Epithelial cell of prostate (primary cell): ENCODE measurements at places on chromosomes 11 and 22.
A peak's percentile ranks its signal among the peaks of the same experiment; 100 is the strongest.

DNA sequence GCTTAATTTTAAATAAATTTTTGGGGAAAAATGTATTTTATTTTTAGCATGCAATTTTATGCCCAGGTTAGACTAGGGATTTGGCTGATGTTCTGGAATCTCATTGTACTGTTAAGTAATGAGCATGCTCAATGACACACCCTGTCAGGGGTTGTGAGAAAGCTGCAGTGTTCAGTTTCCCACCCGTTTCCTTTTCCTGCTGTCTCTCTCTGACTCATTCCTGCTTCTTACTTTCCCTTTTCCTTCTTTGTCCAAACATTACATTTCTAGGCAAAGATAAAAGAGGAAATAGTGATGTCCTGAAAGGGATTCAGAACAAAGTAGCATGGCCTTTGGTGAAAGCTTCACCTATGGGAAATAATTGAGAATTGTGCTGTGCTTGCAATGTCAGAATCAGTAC is 22.7 kb downstream of the OOSP3 start:
- peak; percentile 72 for DNase-seq

DNA sequence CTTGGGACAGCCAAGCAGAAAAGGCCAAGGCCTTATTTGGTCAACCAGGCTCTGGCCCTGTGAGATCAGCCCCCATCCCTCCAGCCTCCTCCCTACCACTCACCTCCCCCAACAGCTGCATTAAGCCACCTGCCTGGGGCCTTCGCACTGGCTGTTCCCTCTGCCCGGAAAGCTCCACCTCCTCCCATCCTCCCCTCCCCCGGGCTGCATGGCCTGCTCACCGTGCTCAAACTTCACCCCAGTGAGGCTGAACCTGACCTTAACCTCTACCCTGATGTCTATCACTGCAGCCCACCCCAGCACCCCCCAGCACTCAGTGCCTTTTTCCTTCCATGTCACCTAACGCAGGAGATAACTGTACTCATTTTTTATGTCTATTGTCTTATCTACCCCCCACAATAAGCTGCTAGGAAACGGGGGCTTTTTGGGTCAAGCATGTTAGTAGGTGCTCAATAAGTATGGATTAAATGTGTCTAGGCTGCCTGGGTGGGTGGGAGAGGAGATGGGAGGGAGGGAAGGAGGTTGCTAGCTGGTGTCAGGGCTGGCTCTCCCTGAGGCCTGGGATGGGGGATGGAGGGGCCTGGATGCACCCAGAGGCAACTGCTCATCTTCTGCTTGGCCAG is 912 bp downstream of the PTPRCAP start:
- DNase-seq, result no peak

DNA sequence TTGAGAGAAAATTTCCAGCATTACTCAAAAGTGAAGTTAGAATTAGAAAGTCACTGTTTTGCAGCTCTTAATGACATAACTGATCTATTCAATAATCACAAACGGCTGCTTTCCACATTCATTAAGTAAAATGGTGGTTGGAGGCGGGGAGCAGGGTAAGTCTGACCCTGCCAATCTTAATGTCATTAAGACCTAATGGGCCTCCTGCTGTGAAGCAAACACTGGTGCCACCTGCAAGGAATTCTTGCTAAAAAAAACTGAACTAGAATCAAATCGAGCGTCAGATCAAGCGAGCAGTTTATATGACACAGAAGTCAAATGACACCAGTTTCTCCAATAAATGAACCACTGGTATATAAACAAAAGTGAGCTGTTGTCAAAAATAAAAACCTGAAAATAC is 351.5 kb downstream of the BRD1 start:
- no peak for DNase-seq

DNA sequence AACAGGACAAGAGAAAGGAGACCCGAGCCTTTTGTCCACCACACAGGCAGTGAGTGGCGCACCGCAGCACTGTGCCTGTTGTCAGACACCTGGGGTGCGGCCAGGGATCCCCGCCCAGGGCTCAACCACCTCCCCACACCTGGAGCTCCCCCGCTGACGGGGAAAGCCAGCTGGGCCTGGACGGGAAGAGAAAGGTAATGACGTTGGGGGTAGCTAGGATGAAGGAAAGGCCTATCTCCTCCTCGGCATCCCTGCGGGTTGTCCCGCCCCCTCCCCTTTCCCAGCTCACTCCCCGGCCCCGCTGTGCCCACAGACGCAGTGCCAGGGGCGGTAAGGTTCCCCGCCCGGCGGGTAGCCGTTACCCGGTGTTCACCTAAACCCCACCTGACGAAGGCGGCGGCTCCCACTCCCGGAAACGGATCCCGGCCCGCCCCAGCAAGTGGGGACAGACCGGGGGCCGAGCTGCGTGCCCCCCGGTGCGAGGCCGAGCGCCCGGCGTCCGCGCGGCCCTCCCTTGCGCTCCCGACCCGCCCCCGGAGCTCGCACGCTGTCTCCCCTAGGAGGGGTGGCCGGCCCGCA is 495 bp downstream of the HYOU1 start:
- DNase-seq, result no peak

GRCh38 chr11:127383026-127383425 is 382.5 kb upstream of the KIRREL3 start:
- DNase-seq, result no peak

GRCh38 chr11:36356201-36356600 is 60.1 kb downstream of the PRR5L start:
- DNase-seq, result no peak

GRCh38 chr11:60158636-60159035 is 24.2 kb downstream of the MS4A6A start:
- DNase-seq, result no peak

- no peak for DNase-seq
Observed at GRCh38 chr11:120337355-120338106, 1.3 kb downstream of the ARHGEF12 start.

DNA sequence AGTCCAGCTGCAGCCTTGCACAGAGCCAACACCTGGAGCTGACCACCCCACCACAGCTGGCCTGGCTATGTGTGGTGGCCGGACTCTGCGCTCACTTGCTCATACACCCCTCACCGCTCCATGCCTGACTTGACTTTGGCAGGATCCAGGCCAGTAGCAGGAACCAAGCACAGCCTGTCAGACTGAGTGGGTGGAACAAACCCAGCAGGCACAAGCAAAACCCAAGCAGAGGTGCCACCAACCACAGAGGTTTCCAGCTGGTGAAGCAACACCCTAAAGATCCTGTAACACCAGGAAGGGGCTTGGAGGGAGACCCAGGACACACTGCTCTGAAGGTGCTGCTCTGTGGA is 44.9 kb upstream of the WNT11 start:
- no peak for DNase-seq

GRCh38 chr11:68946416-68947090 is 34.2 kb downstream of the MRGPRD start:
- DNase-seq, result no peak

GRCh38 chr11:131656179-131656838 is 285.9 kb downstream of the NTM start:
- DNase-seq, result no peak

DNA sequence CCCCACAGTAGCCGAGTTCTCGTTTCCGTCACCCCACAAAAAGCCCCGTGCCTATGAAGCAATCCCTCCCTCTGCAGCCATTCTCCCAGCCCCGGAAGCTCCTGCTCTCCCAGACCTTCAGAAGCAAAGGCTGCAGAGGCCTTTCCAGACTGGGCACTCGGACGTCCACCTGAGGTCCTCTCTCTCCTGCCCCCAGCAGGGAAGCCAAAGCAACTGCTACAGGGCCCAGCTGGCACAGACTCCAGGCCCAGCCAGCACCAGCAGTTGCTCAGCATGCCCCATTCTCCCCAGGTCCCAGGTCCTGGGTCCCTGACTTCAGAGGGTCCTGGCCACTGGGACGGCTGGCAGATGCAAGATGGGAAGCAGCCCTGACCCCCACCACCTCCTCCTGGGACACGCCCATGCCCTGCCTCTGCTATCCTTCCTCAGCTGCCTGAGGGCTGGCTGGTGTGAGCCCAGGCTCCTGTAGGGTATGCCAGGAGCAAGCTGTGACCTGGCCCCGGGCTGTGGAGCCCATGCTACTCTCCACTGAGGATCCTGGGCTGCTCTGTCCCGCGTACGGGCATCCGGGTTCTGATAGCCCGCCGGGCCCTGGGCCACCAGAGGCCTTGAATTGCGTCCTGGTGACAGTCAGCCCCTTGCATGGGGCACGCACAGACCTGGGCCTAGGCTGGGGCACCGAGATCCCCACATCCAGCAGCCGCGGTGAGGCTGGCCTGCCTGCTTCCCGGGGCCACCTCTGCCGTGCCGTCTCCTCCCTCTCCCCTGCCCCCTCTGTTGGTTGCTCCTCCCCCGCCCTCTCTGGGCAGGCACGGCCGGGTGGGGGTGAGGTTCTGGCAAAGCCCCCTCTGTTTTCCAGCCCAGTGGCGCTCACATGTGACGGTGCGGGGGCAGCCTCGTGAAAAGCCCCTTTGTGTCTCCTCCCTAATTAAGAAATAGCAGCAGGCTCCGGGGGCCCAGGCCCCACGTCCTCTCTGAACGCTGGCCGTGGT is 1310.3 kb downstream of the BRD1 start:
- DNase-seq, result no peak

DNA sequence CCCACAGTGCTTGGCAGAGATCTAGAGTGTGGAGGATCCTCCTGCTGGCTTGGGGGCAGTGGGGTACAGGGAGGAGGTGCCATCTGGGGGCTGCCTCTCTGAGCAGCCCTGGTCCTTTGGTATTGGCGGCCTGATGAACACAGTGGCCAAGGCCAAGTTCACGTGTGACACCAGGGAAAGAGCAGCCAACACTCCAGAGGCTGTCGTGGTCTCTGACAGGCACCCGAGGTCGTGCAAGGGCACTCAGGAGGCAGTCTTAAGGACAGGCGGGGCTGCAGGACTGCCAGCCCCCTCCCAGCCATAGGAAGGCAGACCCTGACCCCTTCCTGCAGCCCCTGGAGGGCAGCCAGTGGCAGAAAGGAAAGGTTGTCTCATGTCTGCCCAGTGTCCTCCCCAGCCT is 30.7 kb downstream of the PHF21B start:
- DNase-seq, result no peak

DNA sequence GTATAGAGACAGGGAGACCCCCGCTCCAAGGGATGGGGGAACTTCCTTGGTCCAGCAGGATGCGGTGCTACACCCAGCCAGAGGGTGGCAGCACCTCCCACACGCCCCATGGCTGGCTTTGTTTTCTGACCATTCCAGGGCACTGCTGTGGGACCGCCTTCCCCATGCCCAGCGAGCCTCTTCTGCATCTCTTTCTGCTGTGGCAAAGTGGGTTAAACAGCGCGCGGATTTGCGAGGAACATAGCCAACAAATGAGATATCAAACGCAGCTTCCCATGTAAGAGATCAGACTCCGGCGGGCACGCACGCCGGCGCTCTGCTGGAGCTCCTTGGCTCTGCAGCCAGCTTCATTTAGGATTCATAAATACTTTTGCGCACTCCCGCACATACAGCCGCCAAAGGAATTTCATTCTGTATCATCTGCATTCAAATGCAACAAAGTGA is 485.8 kb upstream of the CADM1 start:
- no peak for DNase-seq

DNA sequence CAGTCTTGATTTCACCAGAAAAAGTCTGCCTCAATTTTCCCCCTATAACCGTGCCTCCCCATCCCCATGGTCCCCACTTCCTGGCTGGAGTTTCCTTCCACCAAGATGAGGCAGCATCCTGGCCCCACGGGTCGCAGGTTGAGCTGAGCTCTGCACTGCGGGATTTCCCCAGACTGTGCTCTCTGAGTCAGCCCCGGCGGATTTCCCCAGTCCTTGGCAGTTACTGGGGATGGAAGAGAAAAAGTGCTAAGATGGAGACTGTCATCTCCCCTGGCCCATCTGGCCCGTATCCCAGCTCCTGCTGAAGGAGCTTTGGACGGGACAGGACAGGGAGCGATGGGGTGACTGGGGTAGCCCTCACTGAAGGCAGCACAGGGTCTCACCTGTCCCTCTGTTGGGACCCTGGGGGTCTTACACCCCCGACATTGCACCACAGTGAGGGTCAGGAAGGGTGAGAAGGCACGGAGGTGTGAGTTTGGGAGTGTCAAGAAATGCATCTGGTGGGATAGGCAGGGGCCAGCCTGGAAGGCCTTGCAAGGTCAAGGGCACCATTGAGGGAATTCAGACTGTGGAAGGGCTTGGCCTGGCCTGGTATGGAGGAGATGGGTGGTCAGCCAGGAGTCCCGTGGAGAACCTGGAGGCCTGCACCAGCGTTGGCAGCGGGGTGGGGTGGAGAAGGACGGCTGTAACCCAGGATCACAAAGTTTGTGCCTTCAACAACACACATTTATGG is 36.5 kb downstream of the NADSYN1 start:
- no peak for DNase-seq

- no peak for DNase-seq
Observed at GRCh38 chr11:59941091-59941490, 2.9 kb downstream of the OOSP1 start.

- no peak for DNase-seq
Observed at GRCh38 chr22:25735650-25736049, 6.3 kb upstream of the MYO18B start.

DNA sequence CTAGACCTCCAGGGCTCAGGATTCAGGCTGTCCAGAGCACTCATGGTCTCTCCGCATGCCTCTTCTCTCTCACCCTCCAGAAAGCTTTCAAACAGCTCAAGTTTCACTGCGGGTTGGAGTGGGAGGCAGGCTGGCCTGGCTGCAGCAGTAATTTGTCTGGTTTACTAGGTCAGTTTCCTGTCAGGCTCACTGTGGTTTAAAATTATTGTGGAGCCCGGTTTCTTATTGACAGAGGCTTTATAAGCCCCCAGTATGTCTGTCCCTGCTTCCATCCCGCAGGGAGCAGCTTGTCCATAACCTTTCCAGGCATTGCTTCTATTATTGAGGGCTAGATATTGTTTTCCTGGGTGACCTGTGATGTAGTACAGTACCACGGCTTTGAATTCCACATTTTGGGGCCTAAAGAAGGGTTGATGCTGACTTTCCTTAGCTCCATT is 235.3 kb upstream of the SORL1-AS1 start:
- DNase-seq, result no peak

- no peak for DNase-seq
Observed at GRCh38 chr11:20759541-20759940, 90.2 kb downstream of the NELL1 start.

DNA sequence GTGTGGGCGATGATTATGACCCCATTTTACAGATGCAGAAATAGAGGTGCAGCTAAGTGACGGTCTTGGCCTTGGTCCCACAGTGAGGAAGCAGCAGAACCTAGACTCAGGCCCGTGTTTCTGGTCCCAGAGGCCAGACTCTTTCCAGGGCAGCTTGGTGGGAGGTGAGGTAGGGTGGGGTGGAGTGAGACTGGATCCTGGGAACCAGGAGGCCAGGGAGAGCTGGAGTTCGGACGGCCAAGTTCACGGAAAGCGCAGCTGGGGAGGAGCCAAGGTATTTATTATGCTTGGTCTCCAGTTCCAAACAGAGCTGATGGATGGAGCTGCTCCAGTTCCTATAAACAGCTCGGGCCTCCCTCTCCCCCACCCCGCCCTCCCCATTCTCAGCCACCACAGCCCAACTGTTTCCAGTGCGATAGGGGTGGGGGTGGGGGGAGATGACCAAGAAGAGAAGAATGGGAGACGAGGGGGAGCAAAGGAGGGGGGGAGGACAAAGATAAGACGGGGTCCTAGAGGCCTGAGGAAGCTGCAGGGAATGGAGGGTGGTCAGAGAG is 16.2 kb downstream of the LRRC32 start:
- no peak for DNase-seq

GRCh38 chr11:73265853-73266645 is 6.1 kb upstream of the P2RY6 start:
- no peak for DNase-seq

GRCh38 chr22:50705851-50706351 is 32.1 kb upstream of the ACR start:
- DNase-seq, result no peak

GRCh38 chr11:126355324-126355925 is at the start of gene ST3GAL4:
ST3GAL4 (plus strand) TSS chr11:126355686; CDS start chr11:126406156, 50,470 bp downstream.
- no peak for DNase-seq
